ENCODE measurements at places on chromosomes 5 and 9.
A peak's percentile ranks its signal among the peaks of the same experiment; 100 is the strongest.

DNA sequence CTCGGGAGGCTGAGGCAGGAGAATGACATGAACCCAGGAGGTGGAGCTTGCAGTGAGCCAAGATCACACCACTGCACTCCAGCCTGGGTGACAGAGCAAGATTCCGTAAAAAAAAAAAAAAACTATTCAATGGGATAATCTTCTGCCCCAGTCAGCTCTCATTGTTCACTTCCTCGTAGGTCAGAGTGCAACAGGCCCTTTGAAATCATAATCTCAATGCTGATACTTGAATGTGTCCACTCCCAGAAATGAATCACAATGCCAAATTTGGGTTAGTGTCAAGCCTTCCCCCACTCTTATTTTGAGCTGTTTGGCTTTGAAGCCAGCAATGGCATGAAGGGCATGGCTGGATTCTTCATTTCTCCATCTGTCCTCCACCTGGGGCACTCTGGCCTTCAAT, 610.3 kb upstream of the KLF4 start:
- no peak for DNase-seq

GRCh38 chr5:176895831-176896230, 3.3 kb downstream of the HK3 start:
- peak; percentile 2 for DNase-seq

GRCh38 chr5:74440341-74440740, 200.2 kb downstream of the ENC1 start:
- DNase-seq: no peak

DNA sequence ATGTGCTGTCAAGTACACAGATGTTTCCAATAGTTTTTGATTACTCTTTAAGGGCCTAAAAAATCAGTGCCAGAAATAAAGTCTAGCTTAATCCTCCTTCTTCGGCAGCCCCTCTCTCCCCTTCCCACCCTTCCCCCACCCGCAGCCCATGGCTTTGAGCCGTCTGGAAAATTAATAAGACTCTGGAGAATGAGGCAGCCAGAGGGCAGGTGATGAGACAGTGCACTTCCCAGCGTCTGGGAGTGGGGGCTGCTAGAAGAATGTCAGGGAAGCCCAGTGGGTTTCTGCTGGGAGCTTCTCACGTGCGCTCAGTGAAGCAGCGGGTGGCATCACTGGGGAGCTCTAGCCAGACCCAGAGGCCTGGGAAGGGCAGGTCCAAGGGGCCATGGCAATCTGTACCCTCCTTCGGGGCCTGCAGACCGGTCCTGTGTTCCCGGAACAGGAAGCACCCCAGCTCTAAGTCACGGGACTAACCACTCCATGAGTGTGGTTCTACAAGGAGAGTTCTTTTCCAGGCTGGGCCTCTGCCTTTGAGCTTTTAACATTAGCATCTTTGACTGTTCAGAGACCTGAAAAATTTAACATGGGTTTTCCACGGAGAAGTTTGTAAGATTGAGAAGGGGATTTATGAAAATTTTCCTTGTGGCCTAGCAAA, 164.8 kb upstream of the OTULINL start:
- DNase-seq: no peak

- DNase-seq: no peak
Observed at GRCh38 chr5:109650493-109650892, 39.2 kb upstream of the MAN2A1 start.

Data from testis (tissue), 5 donors.